Endodermal cell (in vitro differentiated cells): ENCODE measurements at places on chromosomes 13 and 19. TPM values are rescaled to one million over a fixed set of nuclear protein-coding genes. Genes with fewer than 3 reads are reported as not detected.
A peak's percentile ranks its signal among the peaks of the same experiment; 100 is the strongest.

The ANKRD10 gene
- 155 to 182 TPM (median 181 TPM) in 3 replicates for total RNA-seq

The CPB2 gene
- not detected in 2 replicates for total RNA-seq

The ONECUT3 gene
- 0.09 TPM in 1 of 3 replicates, not detected in the others for total RNA-seq

The KIR3DL1 gene
- total RNA-seq = not detected in 2 replicates

The OVOL3 gene
- total RNA-seq = not detected in 3 replicates

The ZNF528 gene
- total RNA-seq = 32.7 and 39.1 TPM in 2 replicates

The ZNF99 gene
- total RNA-seq = not detected in 3 replicates

The CDC42EP5 gene
- 0.49 to 0.57 TPM in 2 of 3 replicates, not detected in the other for total RNA-seq

The KLK12 gene
- total RNA-seq = not detected in 2 replicates

DNA sequence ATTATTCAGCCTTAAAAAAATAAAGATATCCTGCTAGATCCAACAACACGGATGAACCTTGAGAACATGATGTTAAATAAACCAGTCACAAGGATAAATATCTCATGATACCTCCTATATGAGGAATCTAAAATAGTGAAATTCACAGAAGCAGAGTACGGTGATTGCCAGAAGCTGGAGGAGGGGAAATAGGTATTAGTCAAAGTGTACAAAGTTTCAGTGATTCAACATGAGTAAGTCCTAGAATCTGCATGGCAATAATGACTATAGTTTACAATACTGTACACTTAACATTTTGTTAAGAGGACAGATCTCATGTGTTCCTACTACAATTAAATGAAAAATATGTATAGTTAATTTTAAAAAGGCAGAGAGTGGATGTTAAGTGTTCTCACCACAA is 206.6 kb upstream of the SLC10A2 start:
- DNase-seq = no peak
- no peak overlapping the region for H3K4me3 ChIP-seq
- no peaks in the 10 kb centered on the region for H3K36me3 ChIP-seq

GRCh38 chr13:41561170-41561569 is 103.8 kb downstream of the RGCC start:
- peaks cover 14% of the 10 kb centered on the region for H3K4me1 ChIP-seq
- H3K36me3 ChIP-seq = no peaks in the 10 kb centered on the region
- H3K27ac ChIP-seq = peak overlapping the region; percentile 48
- no peak overlapping the region for H3K4me3 ChIP-seq

GRCh38 chr19:55902080-55902751 is 29.9 kb downstream of the NLRP13 start:
- H3K27ac ChIP-seq = no peak overlapping the region
- no peaks in the 10 kb centered on the region for H3K27me3 ChIP-seq
- H3K36me3 ChIP-seq = no peaks in the 10 kb centered on the region
- no peaks in the 10 kb centered on the region for H3K4me1 ChIP-seq
- DNase-seq = no peak

DNA sequence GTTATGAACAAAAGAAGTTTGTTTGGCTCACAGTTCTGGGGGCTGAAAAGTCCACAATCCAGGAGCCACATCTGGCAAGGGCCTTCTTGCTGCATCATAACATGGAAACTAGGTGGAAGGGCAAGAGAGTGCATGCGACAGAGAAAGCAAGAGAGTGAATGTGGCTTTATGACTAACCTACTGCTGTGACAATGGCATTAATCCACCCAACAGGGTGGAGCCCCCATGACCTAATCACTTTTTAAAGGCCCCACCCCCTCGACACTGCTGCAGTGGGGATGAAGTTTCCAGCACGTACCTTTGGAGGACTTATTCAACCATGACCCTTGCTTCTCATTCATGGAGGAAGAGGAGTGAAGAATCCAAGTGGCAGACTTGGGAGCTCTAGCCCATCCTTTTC is 30.0 kb upstream of the RFXAP start:
- no peak overlapping the region for H3K4me3 ChIP-seq
- peaks cover 9% of the 10 kb centered on the region for H3K4me1 ChIP-seq
- H3K36me3 ChIP-seq = no peaks in the 10 kb centered on the region
- no peaks in the 10 kb centered on the region for H3K27me3 ChIP-seq

- H3K4me3 ChIP-seq = no peak overlapping the region
- no peaks in the 10 kb centered on the region for H3K27me3 ChIP-seq
- no peaks in the 10 kb centered on the region for H3K36me3 ChIP-seq
- H3K4me1 ChIP-seq = no peaks in the 10 kb centered on the region
- no peak for DNase-seq
- H3K27ac ChIP-seq = no peak overlapping the region
Measured at GRCh38 chr13:63540061-63540460, 2124.4 kb upstream of the PCDH20 start.

DNA sequence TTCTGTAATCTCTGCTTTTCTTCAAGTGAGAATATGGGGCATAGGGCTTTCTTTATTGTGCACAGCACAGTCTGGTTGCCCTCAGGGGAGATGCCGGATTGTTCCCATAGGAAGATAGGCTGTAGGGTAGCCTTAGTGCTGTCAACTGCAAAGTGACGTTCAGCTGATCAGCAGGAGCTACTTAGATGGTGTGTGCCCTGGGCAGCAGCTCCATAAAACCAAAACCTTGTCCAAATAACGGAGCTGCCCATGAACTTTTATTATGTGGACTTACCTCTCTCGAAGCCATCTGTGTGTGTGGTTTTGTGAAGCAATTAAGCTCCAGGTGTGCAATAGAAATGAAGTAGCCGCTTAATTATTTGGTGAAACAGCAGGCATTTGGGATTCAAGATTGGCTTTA is 120.0 kb upstream of the RNF113B start:
- H3K4me3 ChIP-seq = no peak overlapping the region
- no peaks in the 10 kb centered on the region for H3K27me3 ChIP-seq
- peaks cover 28% of the 10 kb centered on the region for H3K4me1 ChIP-seq
- H3K27ac ChIP-seq = no peak overlapping the region
- H3K36me3 ChIP-seq = peaks cover 5% of the 10 kb centered on the region

DNA sequence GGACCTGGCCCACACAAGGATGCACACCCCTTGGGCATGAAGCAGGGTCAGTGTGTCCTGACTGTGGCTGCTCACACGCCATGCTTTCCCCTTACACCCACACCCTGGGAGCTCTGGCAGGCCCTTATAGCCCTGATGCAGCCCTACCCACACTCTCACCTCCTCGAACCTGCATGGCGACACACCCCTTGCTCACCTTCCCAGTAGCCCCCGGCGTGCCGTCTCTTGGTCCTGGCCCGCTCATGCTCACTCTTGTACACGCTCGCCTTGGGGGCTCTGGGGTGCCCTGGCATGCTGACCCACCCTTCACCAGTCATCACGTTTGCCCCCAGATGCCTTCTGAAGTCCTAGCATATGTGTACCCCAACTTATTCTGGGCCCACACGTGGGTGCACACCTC is 56.1 kb downstream of the MAP4K1 start:
- H3K27me3 ChIP-seq = peaks cover 17% of the 10 kb centered on the region
- no peak overlapping the region for H3K27ac ChIP-seq
- no peaks in the 10 kb centered on the region for H3K36me3 ChIP-seq
- no peak for DNase-seq
- H3K4me3 ChIP-seq = no peak overlapping the region

- no peaks in the 10 kb centered on the region for H3K27me3 ChIP-seq
- no peaks in the 10 kb centered on the region for H3K36me3 ChIP-seq
- peaks cover 8% of the 10 kb centered on the region for H3K4me1 ChIP-seq
- no peak for DNase-seq
- H3K4me3 ChIP-seq = no peak overlapping the region
- no peak overlapping the region for H3K27ac ChIP-seq
Measured at GRCh38 chr13:24007979-24008620, 110.8 kb upstream of the C1QTNF9B start.

- no peaks in the 10 kb centered on the region for H3K36me3 ChIP-seq
- no peak overlapping the region for H3K4me3 ChIP-seq
- no peak overlapping the region for H3K27ac ChIP-seq
- no peak for DNase-seq
- H3K4me1 ChIP-seq = peaks cover 7% of the 10 kb centered on the region
Measured at GRCh38 chr13:33129886-33130285, 113.7 kb downstream of the KL start.

DNA sequence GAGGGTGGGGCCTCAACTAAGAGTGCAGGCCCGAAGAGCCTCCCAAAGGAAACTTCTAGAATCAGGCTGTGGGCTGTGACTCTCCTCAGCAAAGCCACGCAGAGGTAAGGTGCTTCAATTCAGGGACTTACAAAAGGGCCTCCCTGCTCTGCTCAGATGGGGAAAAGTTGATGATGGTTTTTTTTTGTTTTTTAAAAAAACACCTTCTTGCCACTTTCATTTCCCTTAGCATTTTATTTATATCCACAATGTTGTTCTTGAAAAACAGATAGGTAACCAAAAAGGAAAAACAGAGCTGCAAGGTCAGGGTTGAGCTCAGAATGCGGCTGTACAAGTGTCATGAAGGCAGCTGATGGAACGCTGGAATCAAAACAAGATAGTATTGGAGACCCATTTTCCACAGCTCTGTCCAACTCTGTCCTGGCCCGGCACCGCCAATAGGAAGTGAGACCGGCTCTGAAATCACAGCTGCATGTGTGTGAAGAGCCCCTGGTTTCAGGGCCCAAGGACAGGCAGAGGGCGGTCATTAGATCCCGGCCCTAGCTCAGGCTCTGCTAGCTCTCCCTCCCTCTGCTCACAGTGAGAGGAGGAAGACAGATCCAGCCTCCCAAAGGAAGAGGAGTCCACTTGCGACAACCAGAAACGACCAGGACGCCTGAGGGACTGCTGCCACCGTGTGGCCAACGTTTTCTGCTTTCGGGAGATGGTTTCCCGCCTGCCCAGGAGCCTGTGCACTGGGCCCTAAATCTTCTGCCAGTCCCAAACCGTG is 58.3 kb downstream of the KLF2 start:
- H3K4me3 ChIP-seq = no peak overlapping the region
- H3K4me1 ChIP-seq = no peaks in the 10 kb centered on the region
- H3K27ac ChIP-seq = no peak overlapping the region
- H3K36me3 ChIP-seq = peaks cover 44% of the 10 kb centered on the region
- H3K27me3 ChIP-seq = no peaks in the 10 kb centered on the region

DNA sequence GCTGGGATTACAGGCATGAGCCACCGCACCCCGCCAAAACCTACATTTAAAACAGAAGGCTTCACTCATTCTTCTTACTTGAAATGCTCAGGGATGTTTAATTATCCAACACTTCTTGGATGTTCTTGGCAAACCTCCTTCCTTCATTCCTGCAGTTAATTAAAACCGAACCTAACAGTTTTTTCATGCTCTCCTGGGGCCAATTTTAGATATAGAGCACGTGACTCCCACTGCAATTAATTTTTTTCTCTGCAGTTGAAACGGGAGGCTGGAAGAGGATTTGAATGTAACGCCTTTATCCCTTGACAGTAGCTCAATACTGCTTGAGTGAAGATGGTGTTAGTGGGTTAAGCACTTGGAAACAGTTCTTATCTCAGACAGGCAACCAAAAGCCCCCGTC is 4.6 kb upstream of the ACTL9 start:
- no peaks in the 10 kb centered on the region for H3K27me3 ChIP-seq
- H3K27ac ChIP-seq = no peak overlapping the region
- no peak overlapping the region for H3K4me3 ChIP-seq
- no peaks in the 10 kb centered on the region for H3K4me1 ChIP-seq

DNA sequence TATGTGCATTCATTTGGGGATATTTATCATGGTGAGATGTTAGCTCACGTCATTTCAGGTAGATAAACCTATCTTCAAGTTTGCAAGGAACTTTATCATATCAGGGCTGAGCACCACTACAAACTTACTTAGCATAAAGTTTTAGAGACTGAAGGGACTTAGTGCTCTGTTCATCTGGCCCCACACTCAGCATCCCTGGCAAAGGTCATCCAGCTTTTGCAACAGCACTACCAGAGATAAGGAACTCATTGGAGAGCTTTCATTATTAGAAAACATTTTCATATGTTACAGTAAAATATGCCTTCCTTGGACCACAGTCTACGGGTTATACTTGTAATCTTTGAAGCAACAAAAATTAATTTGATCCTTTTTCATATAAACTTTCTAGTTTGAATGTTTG is 263.4 kb downstream of the POU4F1 start:
- H3K27me3 ChIP-seq = no peaks in the 10 kb centered on the region
- no peak for DNase-seq
- H3K27ac ChIP-seq = no peak overlapping the region
- no peaks in the 10 kb centered on the region for H3K36me3 ChIP-seq
- no peaks in the 10 kb centered on the region for H3K4me1 ChIP-seq

- no peak for DNase-seq
- H3K4me1 ChIP-seq = no peaks in the 10 kb centered on the region
- no peaks in the 10 kb centered on the region for H3K27me3 ChIP-seq
Measured at GRCh38 chr13:63516124-63516523, 2100.5 kb upstream of the PCDH20 start.

DNA sequence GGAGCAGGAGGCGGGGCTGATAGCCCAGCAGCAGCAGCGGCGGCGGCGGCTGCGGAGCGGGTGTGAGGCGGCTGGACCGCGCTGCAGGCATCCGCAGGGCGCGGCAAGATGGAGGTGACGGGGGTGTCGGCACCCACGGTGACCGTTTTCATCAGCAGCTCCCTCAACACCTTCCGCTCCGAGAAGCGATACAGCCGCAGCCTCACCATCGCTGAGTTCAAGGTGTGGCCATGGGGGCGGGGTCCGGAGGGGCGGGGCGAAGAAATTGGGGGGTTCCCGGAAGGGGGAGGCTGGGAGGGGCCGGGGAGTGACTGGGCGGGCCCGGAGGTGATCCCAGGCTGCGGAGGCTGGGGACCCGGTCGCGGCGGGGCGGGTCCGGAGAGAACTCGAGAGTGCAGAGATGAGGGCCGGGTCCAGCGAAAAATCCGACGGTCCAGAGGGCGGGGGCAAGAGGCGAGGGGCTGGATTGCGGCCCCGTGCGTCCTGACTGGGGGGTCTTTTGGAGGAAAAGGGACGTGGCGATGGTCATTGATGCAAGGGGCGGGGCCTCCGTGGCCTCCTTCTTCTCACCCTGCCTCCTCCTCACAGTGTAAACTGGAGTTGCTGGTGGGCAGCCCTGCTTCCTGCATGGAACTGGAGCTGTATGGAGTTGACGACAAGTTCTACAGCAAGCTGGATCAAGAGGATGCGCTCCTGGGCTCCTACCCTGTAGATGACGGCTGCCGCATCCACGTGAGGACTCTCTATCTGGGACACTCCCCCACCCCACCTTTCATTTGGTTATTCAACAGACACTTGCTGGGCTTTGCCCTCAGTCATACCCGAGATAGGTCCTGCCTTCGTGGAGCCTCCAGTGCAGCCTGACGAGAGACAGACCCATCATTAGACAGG is at the start of gene TBCB:
TSS of gene TBCB (plus strand) at position 16 of the 891 bp plus-strand sequence. CDS start at position 109, 93 bp downstream.
- no peaks in the 10 kb centered on the region for H3K4me1 ChIP-seq
- peak within 1 kb of the TSS; percentile 70 for H3K27ac ChIP-seq
- peak within 1 kb of the TSS; percentile 97 for H3K4me3 ChIP-seq

- H3K4me1 ChIP-seq = no peaks in the 10 kb centered on the region
- H3K36me3 ChIP-seq = peaks cover 53% of the 10 kb centered on the region
- no peak overlapping the region for H3K27ac ChIP-seq
- no peak overlapping the region for H3K4me3 ChIP-seq
- no peaks in the 10 kb centered on the region for H3K27me3 ChIP-seq
- no peak for DNase-seq
Measured at GRCh38 chr19:19278315-19278714, 5.2 kb upstream of the TM6SF2 start.

DNA sequence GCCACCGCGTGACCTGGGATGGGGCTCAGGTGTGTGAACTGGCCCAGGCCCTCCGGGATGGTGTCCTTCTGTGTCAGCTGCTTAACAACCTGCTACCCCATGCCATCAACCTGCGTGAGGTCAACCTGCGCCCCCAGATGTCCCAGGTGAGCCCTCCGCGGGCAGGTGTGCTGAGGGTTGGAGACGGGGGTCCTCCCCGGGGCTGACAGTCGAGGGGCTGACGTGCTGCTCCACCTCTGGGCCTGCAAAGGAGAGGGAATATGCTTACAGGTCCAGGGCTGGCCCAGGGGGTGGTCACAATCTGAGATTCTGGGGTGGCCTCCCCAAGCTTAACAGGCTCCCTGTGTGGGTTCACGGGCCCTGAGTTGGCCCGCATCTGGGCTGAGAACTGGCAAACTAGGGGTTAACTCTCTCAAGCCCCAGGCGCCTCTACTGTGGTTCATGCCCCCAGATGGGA is 386 bp downstream of the VAV1 start:
- H3K27me3 ChIP-seq = no peaks in the 10 kb centered on the region
- no peak for DNase-seq
- H3K4me1 ChIP-seq = no peaks in the 10 kb centered on the region
